Fibroblast of skin of left biceps (primary cell): ENCODE measurements at places on chromosomes 2 and 18.

DNA sequence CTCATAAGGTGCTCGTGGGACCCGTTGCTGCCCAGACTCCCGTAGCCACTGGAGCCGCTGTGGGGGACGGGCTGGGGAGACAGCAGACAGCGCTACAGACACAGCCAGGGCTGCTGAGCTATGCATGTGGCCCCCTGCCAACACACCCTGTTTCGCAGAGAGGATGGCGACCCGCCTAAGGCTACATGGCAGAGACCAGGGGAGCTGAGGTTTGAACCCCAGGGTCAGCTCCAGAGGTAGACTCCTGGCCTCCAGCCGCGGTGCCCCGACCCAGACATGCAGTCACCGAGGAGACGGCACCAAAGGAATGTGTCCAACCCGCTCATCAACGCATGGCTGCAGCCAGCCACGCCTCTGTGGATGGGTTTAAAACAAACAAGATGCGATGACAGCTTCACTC, 21.0 kb upstream of the HES6 start:
- no peak for DNase-seq

DNA sequence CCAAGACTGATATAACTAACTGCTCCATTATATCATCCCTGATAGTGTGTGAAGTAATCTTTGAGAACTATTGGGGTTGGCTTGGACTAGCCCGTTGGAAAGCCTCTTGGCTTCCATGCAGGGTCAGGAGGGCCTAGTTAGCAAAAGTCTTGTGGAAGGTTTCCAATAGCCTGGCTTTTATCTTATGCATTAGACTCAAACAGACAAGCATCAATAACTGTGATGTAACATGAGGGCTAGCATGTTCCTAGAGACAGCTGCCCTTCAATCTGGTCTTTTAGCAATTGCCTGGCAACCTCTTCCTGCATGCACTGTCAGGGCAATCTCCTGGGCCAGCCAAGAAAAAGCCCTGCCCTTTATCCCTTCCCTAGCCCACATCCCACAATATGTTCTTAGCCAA, 18.2 kb downstream of the SLC8A1 start:
- no peak for DNase-seq

- peak; percentile 8 for DNase-seq
These were observed 68.6 kb downstream of the GALNT3 start for GRCh38 chr2:165725421-165725820.

- no peak for DNase-seq
These were observed 63.4 kb downstream of the MREG start for GRCh38 chr2:215949991-215950404.

- no peak for DNase-seq
These were observed 71.4 kb upstream of the TANK start for GRCh38 chr2:161088658-161089350.

DNA sequence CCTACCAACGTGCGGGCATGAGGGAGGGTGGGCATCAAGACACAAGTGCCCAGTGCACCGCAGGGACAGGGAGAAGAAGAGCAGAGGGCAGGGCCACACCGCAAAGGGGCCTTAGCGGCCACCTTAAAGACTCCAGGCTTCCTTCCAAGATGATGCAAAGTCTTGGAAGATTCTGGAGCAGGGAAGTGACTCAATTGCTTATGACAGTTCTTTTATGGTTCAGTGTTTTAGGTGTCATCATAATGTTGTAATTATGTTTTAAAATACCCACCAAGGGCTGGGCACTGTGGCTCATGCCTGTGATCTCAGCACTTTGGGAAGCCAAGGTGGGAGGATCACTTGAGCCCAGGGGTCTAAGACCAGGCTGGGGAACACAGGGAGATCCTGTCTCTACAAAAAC, 44.5 kb upstream of the SEMA4C start:
- DNase-seq = no peak

DNA sequence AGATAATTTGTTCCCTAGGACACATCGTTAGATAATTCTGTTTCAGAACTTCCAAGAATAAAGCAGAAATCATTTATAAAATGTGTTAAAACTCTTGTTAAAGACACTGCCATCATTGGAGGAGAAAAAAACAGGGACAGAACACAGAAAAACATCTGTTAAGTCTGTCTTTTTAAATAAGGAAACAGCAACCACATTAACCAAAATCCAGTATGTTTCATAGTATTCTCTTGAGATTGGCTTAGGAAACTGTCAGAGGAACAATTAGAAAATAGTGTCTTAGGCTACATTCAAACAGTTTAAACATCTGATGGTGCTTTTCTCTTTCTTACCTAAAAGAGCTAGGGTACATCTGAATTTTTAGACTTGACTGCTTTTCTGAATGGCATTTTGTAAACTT, 81.6 kb downstream of the PMS1 start:
- no peak for DNase-seq

DNA sequence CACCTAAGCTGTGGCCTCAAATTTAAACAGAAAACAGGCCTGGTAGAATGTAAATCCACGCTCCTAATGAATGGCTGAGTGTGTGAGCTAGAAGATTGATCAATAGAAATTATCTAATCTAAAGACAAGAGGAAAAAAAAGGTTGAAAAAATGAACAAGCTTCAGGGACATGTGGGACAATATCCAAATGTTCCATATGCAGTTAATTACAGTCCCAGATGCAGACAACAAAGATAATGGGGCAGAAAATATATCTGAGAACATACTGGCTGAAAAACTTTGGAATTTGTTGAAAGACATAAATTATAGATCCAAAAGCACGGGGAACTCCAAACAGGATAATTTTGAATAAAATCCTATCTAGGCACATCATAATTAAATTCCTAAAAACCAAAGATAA, 186.7 kb upstream of the SIX2 start:
- DNase-seq = no peak

DNA sequence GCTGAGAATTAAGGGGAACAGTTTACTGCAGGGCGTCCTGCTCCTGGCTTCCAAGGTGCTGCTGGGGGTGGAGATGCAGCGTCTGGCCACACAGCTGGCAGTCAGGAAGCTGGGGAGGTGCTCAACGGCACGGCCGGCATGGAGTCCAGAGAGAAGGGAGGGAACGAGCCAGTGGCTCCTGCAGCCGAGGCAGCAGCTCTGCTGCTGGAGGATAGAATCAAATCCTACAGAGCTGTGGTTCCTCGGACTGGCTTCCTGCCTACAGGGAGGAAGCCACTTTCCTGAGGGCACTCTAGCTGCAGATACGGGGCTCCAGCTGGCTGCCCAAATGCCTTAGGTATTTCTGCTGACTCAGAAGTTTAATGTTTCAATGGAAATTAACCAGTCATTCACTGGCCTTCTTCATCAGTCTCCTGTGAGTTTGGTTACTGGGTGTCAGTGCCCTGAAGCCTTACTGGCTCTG, 266.3 kb downstream of the TWIST2 start:
- DNase-seq = no peak

- no peak for DNase-seq
These were observed 754.4 kb downstream of the ADCYAP1 start for GRCh38 chr18:1658908-1659566.

DNA sequence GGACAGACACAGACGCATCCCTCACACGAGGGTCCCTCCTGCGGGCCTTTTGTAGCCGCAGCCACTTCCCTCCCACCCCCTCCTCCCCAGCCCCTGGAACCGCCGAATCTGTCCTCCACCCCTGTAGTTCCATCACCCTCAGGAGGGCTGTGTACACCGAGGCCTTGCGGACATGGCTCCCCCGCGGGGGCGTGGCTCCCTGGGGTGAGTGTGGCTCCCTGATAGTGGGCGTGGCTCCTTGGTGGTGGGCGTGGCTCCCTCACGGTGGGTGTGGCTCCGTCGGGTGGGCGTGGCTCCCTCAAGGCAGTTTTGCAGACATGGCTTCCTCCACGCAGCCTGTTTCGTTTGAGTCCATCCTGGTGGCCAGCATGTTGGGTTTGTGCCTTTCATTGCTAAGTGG, 420.7 kb upstream of the SALL3 start:
- no peak for DNase-seq

DNA sequence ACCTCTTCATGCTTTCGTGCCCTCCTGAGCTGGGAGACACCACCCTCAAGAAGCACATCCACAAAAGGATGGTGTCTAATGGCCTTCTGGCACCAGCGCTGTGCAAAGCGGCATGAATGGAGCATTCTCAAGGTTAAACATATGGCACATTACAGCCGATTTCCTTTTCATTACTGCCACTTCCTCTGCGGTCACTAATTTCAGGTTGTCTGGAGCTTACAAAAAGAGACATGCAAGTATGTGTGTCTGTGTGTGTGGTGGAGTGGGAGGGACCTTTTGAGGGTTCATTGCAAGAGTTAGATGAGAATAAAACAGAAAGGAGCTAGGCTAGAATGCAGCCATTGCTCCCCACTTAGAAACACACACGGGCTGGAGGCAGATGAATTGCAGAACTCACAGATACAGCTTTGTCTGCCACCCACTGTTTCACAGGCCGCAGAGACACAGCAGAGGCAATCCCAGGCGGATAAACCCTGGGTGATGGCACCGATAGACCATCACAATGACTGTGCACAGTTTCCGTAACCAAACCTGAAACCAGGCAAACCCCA, 76.0 kb downstream of the TGIF1 start:
- no peak for DNase-seq

DNA sequence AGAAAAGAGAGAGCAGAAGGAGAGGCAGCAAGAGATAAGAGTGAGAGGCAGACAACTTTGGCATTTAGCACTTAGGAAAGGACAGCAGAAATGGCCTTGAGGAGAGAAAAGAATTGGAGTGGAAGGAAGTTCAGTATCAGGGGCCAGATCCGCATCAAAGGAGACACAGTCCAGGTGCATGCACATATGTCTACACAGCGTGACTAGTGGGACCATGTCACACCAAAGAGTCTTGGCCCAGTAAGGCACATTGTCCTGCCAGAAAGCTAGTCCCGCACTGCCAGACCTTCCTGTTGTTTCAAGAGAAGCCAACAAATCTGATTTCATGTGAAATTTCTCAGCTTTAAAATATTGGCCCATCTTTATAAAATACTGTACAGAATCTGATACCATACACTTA, 8.5 kb upstream of the STK39 start:
- DNase-seq = no peak

- no peak for DNase-seq
These were observed 288.5 kb downstream of the TNS1 start for GRCh38 chr2:217714287-217714751.

GRCh38 chr2:71583876-71584275, 130.5 kb downstream of the DYSF start:
- DNase-seq = no peak

DNA sequence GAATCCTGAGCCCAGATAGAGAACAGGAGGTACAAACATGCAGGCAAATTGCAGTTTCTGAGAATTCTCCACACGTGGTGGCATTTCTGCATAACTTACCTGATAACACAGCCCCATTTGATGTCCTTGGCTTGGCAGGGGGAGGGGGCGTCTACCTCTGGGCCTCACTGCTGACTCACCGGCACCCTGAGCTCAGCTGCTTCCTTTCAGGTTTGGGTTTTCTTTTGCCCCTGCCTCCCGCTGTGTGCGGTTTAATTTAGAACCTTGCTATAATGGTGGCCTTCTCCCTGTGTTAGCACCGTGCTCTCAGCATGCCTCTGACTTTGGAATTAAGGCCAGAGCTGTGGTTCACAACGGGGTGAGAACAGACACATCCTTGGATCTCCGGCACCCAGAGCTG, 4.4 kb downstream of the CTIF start:
- DNase-seq = no peak

DNA sequence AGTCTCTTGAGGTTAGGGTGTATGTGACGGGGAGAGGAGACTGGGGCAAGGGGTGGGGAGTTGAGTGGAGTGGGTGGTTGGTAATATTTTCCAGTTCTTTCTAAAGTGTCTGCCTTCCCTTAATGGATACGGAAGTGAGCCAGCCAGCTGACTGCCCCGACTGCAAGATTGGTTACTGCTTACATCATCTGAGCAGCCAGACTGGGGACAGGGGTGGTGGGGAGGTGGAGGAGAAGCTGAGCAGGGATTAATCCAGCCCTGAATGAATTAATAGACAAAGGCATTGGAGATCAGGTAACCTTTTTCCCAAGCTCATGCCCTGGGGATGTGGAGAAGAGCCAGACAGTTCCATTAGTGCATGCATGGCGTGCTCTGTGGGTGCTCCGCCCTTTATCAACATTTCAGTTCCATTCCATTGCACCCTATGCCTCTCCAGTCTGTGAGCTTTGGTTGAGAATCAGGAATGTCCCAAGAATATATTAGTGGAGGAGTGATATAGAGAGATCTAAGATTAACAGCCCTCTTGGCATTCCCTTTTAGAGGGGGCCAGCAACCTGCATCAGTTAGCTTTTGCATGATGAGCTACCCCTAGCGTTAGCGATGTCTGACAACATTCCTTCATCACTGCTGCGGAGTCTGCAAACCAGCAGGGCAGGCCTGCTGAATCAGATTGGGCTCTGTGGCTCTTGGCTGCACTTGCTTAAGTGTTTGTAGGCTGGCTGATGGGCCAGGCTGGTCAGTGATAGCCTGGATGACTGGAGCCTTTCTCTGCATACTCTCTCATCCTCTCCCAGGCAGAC, 67.4 kb downstream of the TNP1 start:
- no peak for DNase-seq

GRCh38 chr2:41750829-41751228, 297.0 kb upstream of the PKDCC start:
- no peak for DNase-seq

- DNase-seq = no peak
These were observed 133.8 kb downstream of the AGAP1 start for GRCh38 chr2:235627682-235628081.

DNA sequence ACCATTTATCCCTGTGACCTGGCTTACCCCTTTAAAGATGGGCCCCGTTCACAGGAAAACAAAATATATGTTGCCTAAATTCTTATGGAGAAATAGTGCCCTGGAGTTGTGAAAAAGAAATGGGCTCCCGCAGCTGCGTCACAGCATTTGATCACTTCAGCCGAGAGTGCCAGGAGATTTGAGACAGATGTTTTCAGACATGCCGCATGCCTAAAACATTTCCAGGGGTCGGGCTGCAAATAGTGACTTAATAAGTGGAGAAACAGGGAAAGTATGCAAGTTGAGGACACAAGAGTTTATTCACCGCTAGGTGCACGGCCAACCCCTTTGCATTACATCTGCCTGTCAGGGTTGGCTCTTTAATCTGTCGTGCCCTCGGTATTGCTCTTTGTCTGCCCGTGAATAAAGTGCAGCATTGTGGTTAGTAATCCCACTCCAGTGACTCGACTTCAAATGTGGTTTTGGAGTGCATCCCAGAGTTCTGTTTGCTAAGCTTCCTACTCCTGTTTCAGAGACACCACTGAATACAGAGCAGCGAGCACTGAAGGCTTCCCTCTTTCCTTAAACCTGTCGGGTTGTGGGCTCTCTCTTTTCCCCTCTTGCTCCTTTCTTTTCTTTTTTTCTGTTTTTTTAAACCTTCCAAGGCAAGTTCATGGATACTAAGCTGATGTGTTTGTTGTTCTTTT, 187.5 kb downstream of the LTBP1 start:
- DNase-seq = peak; percentile 93

- no peak for DNase-seq
These were observed 24.3 kb downstream of the BOK start for GRCh38 chr2:241582806-241583205.

GRCh38 chr2:201483342-201483741, 31.8 kb downstream of the STRADB start:
- DNase-seq = no peak

GRCh38 chr18:48228301-48228715, 180.9 kb downstream of the ZBTB7C start:
- no peak for DNase-seq
